Fibroblast of skin of right quadriceps (primary cell): ENCODE measurements at places on chromosomes 1 and 21.

GRCh38 chr1:205199090-205199930 is 12.2 kb downstream of the DSTYK start:
- DNase-seq: no peak

- no peak for DNase-seq
These were observed 54.0 kb upstream of the PALMD start for GRCh38 chr1:99591886-99592285.

GRCh38 chr1:20666146-20666545 is 5.0 kb upstream of the DDOST start:
- no peak for DNase-seq

DNA sequence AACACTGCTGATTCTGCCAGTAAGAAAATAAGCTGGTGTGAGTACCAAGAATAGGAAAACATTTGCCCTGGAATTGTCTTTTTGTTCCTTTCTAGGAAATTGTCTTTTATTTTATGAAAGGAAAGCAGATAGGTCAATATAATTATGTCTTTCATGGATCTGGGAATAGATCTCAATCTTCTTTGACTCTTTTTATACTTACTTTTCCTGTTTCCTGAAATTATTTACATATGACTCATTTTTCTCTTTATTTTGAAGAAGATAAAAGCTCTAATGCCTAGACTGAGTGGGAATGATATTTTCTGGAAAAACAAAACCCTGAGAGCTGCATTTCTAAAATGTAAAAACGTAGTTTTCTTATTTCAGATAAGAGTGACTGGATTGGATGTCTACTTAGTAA is 100.1 kb downstream of the MAN1A2 start:
- no peak for DNase-seq

GRCh38 chr1:83671586-83671985 is 327.3 kb downstream of the TTLL7 start:
- DNase-seq: no peak
